ENCODE measurements at places on chromosomes 5 and 9.

GRCh38 chr9:136974817-136975535, 2.3 kb upstream of the PTGDS start:
- DNase-seq = no peak

GRCh38 chr9:113995963-113996362, 82.1 kb downstream of the AMBP start:
- no peak for DNase-seq

DNA sequence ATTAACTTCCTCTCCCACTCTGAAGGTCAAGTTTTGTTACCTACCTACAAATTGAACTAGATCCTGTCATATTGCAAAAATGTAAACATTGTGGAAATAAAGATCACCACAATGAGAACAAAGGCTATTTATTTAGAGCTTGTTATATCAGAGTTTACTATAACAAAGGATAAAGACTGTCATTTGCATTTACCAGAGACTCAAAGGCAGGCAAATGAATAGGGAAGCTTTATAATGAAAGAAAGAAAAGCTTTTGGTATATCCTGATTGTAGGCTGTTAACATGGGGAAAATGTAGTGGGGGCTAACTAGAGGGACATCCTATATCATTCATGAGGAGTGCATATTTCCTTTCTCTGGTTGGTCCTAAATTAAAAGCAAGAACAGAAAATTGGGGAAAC, 403.5 kb upstream of the TYRP1 start:
- DNase-seq = no peak

- no peak for DNase-seq
These were observed 1058.5 kb upstream of the DMAC1 start for GRCh38 chr9:8857926-8858595.

GRCh38 chr5:94461131-94461530, 157.3 kb downstream of the KIAA0825 start:
- no peak for DNase-seq

- no peak for DNase-seq
These were observed 186.6 kb downstream of the HINT1 start for GRCh38 chr5:130978475-130978874.

GRCh38 chr9:133939171-133939785, 52.8 kb downstream of the VAV2 start:
- no peak for DNase-seq

DNA sequence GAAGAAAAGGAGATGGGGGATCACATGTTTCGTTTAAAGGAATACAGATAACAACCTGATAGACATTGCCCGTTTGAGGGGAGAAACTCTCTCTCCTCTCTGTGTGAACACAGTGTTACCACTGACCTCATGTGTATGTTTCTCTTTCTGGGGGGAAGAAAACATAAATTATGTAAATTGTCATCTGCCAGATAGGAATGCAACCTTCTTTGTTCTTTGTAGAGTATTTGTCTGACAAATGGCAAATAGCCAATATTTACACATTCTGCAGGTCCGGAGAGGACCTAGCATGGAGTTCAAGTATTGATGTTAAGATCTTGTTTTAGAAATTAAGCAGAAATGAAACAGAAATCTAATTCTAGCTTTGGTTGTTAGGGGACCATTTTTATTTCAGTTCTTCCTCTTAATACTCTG, 276.3 kb downstream of the SAXO1 start:
- no peak for DNase-seq

- DNase-seq = no peak
These were observed 62.2 kb upstream of the IL33 start for GRCh38 chr9:6153425-6153824.

DNA sequence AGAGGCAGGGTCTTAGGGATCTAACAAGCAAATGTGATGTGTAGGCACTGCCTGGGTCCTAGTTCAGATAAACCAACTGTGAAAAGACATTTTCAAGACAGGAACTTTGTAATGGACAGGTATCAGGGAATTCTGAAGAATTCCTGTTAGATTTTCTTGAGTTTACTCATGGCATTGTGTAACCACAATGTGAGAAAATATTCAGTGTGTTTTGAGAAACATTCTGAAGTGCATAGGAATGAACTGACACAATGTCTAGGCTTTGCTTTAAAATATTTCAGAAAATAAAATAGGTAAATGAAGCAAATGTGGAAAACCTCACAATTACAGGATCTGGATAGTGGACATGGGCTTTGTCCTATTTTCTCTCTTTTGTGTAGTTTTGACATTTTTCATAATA, 15.2 kb upstream of the AFAP1L1 start:
- no peak for DNase-seq

- no peak for DNase-seq
These were observed 172.3 kb downstream of the GNA14 start for GRCh38 chr9:77475641-77476473.

DNA sequence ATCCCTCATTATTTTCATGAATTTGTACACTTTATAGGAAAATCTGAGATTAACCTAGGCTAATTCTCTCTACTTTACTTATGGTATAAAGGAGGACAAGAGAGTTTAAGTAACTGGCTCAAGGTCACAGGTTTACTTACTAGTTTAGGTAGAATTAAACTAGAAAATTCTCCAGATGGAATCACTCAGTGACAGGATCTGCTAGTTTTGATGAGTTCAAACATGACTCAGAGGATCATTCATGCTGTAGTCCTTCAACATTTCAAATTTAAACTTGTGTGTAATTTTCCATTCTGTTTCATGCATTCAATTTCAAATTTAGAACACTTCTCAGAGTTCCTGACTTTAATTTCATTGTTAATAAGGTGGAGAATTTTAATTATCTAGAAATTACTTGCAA, 485.7 kb upstream of the TUSC1 start:
- no peak for DNase-seq

DNA sequence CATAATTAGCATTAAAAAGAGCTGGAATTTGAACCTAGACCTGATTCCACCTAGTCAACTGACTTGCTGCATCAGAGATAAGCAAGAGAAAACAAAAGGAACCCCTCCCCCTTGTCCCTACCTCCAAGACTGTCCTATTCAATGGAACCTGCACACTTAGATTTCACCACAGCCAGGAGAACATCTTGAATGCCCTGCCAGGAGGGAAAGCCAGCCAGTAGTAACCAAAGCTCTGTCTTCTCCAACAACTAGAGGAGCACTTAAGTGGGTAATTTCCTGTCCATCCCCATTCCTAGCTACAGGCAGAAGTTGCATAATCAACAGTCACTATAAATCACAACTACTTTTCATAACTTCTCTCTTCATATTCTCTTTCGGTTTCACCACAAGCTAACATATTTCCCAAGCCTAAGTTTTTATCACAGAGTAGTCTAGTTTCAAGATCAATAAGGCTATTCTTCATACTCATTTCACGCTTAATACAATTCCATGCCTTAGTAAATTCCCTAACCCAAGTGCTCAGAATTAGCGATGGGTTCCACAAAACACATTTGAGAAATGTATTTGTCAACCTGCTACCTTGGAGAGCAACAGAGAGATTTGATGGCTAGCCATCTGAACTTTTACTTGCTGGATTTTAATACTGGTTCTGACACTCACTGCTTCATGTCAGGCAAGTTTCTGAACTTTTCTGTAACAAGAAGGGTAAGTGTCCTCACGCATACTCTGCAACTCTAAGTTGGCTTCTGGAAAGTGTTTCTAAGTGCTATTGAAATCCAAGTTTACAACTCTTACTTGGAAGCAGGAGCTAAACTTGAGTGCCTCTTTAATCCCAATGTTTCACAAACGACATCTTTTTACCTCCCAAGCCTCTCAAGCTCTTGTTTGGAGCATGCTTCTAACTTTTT, 2.0 kb downstream of the DENND1A start:
- no peak for DNase-seq

GRCh38 chr5:53334431-53334941, 145.9 kb upstream of the FST start:
- no peak for DNase-seq

All from cerebellar nuclear complex (tissue), 1 donor.